Fibroblast of skin of right quadriceps (primary cell): ENCODE measurements at places on chromosomes 5 and 9.

DNA sequence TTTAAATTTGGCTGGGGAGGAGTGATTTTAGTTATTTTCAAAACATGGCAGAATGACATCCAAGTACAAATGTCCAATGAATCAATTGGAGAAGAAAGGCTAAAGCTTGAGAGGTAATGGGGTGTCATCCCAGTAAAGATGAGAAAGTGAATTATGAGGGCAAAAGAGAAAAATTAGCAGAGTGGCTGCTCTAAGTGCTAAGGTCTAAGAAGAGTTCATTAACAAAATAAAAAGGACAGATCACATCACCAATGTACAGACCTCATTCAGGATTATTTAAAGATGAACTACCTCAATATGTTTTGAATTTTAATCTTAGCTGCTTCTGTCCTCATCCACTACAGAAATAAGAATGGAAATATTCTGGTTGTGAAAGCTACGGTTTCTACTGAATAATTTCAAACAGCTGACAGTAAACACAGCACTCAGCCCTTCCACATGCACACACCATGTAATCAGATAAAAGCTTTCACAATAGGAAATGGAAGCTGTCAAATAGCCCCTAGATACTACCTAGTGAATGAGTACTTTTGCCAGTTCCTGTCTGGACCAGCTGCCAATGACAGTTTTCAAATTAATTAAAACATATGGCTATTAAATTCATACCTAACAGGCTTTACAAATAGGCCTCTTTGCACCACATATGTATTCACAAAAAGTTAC lies 171.5 kb downstream of the SSBP2 start:
- DNase-seq: peak; percentile 22

GRCh38 chr9:13264788-13265187 lies 14.7 kb downstream of the MPDZ start:
- DNase-seq: peak; percentile 9

DNA sequence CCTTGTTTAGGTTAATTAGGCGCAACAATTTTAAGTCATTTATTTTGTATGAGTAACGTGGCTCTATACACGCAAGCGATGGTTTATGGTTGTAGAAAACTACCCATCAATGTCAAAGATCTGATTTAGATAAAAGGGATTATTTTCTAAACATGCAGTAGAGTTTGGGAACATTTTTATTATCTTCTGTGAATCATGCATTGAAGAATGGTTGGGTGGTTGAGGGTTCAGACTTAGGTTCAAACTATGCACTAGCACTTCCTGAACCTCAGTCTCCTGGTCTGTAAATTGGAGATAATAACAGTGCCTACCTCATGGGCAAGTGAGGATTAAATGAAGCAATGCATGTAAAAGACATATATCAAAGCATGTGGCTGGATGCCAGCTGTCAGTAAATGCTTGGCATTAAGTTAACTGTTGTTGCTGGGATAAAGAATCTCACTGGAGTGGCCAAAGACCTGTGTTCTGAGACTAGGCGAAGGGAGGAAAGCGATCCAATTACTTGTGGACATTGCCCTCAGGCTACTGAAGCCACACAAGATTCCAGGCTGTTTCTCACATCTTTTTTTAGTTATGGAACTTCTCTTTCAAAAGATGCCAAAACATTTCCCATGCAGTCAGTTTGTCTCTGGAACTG lies 1.1 kb upstream of the OTULINL start:
- peak; percentile 4 for DNase-seq

DNA sequence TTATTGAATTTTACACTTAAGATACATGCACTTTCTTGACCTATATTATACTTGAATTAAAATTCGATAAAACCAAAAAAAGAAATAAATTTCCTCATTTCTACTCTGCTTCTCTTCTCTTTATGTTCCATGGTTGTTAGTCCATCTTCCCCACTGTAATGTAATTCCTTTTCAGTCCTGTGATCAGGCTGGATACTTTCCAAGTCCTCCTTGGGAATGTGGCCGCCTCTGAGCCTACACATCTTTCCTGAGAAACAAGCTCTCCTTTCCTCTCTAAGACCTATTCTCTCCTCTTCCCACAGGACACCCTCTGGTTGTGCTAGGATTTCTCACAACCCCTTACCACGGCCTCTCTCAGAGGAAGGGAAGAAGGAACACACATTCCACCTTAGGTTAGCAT lies 285.1 kb downstream of the DNAH5 start:
- DNase-seq: peak; percentile 40

DNA sequence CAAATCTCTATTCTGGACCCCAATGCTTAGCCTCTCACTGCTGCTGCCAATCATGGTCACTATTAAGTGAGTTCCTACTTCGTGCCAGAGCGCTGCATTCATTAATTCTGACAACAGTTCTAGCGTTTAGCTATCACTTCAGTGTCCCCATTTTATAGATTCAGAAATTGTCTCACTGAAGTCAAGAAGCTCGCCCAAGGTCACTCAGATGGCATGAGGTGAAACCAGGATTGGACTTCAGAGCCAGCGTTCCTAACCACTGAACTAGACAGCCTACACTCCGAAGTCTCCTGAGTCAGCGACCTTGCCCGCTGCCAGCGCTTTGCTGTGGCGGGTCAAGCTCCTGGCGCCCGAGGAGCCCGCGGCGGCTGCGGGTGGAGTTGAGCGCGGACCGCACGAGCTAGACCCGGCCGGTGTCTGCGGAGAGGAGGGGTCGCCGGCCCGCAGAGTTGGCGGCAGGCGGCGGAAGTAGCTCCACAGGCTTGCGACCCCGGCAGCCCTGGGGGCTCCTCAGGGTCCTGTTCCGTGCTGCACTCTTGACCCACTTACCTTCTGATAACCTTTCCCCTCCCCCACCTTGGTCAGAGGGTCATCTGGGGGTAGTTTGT lies 2.1 kb upstream of the GABRB2 start:
- no peak for DNase-seq

GRCh38 chr9:101333926-101334702 lies 50.7 kb downstream of the BAAT start:
- no peak for DNase-seq

GRCh38 chr9:93303258-93303771 lies 119.4 kb downstream of the WNK2 start:
- no peak for DNase-seq

GRCh38 chr9:87585123-87585855 lies 87.6 kb downstream of the DAPK1 start:
- DNase-seq: no peak

DNA sequence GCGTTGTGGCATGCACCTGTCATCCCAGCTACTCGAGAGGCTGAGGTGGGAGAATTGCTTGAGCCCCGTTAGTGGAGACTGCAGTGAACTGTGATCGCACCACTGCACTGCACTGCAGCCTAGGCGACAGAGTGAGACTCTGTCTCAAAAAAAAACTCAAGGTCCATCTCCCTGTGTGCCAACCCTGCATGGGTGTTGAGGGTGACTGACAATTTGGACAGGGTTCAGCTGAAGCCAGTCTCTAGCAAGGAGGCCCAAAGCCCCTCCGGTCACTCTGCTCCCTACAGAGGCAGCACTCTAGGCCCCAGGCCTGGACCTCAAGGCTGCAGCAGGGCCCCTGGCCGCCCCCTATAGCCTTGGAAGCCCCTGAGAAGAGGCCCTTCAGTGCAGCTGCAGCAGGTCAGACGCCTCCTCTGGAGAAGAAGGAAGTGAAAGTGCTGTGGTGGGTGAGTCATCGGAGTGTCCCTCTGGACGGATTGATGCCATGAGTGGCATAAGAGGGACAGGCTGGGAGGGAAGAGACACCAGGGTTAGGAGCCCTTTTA lies 39.2 kb upstream of the NEK6 start:
- peak; percentile 35 for DNase-seq

DNA sequence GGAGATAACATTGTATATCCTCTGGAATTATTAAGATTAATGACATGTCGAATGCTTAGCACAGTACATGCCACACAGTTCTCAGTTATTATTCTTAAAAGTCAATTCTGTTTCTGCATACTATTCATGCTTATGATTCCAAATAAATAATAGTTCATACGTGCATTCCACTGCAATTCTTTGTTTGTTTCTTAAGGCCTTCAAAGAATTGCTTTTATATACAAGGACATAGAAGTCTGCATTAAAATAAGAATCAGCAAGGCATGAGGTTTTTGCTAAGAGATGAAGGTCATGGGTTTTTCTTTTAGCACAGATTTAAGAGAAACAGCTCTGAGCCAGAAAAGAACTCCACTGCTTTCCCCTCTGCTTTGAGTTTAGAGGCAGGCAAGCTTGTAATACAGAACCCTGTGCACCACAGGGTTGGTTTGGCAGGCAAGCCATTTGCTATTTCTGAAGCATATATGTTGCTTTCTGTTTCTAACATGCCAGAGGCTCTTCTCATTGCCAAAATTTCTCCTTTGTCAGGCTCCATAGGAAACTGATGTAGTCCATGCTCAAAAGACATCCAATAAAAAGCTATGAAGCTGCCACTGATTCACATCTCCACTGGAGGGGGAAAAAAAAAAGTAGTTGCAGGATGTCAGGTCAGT lies 420.6 kb upstream of the TYRP1 start:
- no peak for DNase-seq

- no peak for DNase-seq
Measured at GRCh38 chr5:151661968-151662732, 24.6 kb downstream of the SPARC start.

DNA sequence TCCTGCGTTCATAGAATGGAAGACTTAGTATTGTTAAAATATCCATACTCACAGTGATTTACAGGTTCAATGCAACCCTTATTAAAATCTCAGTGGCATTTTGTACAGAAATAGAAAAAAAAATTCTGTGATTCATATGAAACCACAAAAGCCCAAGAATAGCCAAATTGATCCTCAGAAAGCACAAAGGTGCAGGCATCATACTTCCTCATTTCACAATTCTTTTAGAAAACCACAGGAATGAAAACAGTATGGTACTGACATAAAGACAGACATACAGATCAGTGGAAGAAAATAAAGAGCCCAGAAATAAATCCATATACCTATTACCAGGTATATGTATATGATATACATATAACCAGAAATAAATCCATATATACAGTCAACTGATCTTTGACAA lies 86.8 kb upstream of the MEGF10 start:
- DNase-seq: peak; percentile 73

DNA sequence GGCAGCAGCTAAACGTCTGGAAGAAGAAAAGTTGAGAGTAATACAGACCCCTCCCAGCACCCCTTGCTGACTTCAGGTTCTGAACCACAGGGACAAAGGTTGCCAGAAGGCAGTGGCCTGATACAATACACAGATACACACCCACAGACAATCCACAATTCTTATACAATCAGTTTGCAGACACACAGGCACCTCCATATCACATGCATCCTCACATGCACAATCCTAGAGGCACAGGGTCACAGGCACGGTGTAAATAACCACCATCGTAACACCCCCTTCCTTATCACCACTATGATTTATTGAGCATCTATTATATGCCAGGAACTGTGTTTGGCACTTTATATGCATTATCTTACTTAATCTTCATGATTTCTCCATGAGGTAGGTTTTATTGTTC lies 8.2 kb downstream of the CNTFR start:
- DNase-seq: no peak

DNA sequence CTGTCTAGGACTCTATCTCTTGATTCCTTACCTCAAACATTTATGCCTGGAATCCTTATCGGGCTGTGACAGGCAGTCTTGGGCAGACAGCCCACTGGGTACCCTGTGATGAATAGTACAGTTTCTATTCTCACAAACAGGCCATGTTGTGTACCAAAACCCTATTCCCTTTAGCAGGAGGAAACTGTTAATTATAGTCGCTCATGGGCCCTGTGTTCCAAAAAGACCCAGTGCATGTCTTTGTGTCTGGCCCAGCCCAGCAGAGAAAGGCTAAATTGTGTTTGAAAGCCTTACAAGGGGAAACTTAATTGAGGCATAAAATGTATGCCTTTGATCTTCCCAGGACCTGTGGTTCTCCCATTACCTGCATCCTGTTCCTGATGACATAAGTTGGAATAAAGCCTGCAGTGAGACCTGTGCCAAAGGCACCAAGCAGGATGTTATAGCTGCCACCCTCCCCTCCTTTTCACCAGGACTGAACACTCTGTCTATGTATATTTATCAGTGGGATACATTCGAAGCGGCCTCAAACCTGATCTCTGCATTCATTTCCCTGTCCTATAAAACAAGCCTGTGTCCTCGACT lies 43.3 kb downstream of the TLR4 start:
- no peak for DNase-seq

DNA sequence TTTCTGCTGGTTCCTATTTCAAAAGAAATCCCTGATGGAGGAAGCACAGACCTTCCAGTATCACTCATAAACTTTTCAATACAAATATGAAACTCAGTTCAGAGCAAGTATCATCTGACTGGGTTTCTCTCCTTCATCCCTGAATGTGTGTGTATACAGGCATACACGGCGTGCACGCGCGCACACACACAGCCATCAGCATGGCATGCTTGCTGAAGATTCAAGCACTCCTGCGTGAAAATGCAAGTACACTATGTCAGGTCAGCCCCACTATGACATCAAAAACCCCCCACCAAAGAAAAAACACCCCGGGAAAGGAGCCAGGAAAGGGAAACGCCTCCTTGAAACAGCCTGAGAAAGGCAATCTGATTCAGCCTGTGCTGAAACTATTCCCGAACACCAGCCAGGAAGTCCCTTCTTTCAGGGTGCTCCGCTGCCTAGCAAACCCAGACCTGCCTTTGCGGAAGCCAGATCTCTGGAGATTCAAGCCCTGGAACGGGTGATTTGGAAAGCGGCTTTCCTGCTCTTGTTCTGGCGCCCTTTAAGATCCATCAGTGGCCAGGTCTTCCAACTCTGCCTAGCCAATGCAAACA lies 831 bp downstream of the KLHL3 start:
- peak; percentile 34 for DNase-seq

DNA sequence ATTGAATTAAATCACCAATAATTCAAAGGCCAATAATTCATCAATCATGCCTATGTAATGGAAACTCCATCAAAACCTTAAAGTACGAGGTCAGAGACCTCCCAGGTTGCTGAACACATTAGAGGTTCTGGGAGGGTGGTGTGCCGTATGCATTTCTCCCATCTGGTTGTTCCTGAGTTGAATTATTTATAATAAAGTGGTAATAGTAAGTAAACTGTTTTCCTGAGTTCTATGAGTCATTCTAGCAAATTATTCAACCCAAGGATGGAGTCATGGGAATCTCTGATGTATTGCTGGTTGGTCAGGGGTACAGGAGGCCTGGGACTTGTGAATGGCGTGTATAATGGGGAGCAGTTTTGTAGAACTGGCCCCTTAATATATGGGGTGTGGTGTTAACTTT lies 191.7 kb downstream of the CARTPT start:
- no peak for DNase-seq

- no peak for DNase-seq
Measured at GRCh38 chr5:143564417-143564816, 160.9 kb upstream of the NR3C1 start.
